ENCODE measurements at places on chromosomes 3 and 15.
A peak's percentile ranks its signal among the peaks of the same experiment; 100 is the strongest.

GRCh38 chr3:194682694-194683310 lies 2.9 kb upstream of the FAM43A start:
- DNase-seq: peak; percentile 90

GRCh38 chr15:35321926-35322325 lies 224.0 kb downstream of the DPH6 start:
- DNase-seq: no peak

DNA sequence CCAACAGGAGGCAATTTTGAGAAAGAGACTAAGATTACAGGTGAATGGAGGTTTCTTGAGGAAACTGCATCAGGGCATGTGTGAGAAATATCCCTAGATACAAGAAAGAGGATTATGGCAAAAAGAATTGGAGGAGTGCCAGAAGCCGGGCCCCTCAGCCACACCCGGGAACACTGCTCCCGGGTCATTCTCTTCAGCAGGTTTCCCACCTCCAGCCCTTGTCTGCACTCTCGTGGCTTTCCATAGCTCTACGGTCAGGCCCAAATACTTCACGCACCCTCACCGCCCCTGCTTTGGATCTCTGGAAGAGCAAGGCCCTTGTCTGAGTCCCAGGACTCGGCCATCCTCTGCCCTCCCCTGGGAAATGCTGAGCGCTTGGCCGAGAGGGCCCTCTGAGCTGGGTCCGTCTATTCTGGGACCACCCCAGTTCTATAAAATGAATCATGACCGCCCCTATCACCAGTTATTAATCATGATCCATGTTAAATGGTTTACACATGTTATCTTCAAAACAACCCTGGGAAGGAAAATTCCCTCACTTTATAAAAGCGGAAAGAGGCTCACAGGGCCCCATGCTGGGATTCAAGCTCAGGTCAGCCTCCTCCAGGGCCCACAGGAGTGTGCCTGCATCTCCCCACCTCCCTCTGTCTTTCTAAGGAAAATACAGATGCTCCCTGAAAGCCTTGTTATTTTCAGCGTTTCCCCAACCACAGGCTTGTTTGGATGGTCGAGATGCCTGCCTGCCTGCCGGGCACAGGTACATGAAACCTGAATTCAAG lies 38.8 kb upstream of the SPTBN5 start:
- DNase-seq: no peak

- peak; percentile 85 for DNase-seq
Observed at GRCh38 chr15:94844538-94845389, 613.4 kb downstream of the MCTP2 start.

DNA sequence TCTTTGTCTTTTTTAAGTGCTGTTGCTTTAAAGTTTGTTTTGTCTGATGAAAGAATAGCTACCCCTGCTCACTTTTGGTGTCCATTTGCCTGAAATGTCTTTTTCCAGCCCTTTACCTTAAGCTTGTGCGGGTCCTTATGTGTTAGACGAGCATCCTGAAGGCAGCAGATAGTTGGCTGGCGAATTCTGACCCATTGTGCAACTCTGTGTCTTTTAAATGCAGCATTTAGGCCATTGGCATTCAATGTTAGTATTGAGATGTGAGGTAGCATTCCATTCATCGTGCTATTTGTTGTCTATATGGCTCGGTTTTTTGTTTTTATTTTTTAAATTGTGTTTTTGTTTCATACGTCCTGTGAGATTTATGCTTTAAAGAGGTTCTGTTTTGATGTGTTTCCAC lies 55.0 kb downstream of the ZDHHC19 start:
- DNase-seq: no peak

- DNase-seq: no peak
Observed at GRCh38 chr3:31687020-31687802, 154.5 kb downstream of the STT3B start.

DNA sequence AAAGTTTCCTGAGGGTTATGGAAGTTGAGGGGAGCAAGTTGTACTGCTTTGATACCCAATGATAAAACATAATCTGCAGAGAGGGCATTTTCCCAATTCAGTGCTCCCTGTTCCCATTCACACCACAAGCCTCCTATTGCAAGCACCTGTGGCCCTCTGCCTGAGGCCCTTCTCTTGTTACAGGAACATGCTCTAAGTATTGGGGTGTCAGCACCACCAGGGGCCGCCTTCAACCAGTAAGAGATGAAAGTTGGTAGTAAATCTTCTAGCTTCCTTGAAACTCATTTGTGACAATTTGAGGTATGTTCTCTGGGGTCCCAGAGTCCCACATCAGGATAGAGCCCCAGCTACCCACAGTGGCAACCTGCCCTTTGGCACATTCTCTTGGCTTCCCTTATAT lies 265.4 kb upstream of the ARHGEF26 start:
- no peak for DNase-seq

- DNase-seq: no peak
Observed at GRCh38 chr15:71379893-71380292, 264.6 kb downstream of the THSD4 start.

DNA sequence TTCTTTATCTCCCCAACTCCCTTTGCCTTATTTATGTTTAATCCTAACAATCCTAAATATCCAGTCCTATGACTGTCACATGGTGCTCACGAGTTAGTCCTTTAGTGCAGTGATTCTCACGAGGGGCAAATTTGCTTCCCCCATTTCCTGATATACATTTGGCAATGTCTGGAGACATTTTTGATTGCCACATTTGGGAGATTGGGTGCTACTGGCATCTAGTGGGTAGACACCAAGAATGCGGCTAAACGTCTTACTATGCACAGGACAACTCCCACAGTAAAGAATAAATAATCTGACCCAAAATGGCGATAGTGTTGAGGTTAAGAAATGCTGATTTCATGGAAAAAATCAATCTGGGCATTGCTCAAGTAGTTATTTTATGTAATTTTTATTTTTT lies 466.5 kb downstream of the ROBO2 start:
- no peak for DNase-seq

- no peak for DNase-seq
Observed at GRCh38 chr3:127748754-127749327, 73.5 kb downstream of the MGLL start.

- DNase-seq: no peak
Observed at GRCh38 chr15:89114990-89115389, 26.7 kb downstream of the ABHD2 start.

- no peak for DNase-seq
Observed at GRCh38 chr3:79767194-79767904, 449 bp downstream of the ROBO1 start.

DNA sequence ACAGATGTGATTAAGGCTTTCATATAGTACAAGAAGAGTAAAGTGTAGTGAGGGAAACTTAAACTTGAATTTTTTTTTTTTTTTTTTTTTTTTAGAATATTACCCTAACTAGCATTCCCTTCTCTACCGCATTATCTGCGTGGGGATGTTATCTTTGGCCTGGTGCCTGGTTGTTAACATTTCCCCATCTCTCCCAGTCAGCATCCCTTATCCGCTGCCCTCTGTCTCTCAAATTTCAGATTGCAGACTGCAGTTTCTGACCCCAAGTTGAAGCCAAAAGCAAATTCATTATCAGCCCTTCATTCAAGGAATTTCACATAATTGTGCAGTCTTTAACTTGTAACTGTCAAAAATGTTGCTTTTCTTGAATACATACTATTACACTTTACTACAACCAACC lies 353.0 kb downstream of the PLOD2 start:
- peak; percentile 23 for DNase-seq

GRCh38 chr3:69567710-69568052 lies 171.6 kb upstream of the MITF start:
- no peak for DNase-seq

DNA sequence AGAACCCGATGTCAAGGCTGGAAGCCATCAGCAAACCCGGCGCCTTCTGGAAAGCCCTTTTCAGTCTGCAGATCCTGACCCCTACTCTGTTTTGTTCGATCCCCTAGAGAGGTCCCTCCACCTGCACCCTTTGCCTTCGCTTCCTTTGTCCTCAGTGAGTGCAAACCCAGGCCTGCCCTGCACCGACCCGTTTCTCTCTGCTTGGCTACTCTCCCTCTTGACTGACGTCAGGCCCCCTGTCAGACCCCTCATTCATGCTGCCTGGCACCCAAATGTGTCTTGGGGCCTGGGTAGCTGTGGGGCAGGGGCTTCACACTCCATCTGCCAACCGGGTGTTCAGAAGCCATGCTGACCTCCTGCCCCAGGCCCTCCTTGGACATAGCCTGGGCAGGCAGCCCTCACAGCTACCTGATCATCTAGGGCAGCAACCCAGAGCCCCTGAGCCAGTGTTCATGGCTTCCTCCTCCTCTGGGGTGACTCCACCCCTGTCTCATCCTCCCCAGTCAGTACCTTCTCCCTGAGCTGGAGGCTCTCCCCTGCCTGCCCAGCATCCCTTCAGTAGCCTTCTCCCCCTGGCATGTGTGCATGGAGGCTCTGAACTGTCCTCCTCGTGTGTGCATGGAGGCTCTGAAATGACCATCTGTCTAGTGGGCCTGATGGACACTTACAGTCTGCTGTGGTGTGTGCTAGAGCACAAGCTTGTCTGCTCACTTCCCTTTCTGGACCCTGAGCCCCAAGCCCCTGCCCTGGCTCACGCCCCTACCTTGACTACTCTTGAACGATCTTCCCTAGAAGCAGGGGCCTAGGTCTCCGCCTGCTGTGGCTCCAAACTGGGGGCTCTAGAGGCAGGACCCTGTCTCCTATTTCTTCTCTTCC lies 69.4 kb downstream of the EXOG start:
- DNase-seq: no peak

GRCh38 chr15:57146506-57147201 lies 228.2 kb downstream of the TCF12 start:
- peak; percentile 38 for DNase-seq

DNA sequence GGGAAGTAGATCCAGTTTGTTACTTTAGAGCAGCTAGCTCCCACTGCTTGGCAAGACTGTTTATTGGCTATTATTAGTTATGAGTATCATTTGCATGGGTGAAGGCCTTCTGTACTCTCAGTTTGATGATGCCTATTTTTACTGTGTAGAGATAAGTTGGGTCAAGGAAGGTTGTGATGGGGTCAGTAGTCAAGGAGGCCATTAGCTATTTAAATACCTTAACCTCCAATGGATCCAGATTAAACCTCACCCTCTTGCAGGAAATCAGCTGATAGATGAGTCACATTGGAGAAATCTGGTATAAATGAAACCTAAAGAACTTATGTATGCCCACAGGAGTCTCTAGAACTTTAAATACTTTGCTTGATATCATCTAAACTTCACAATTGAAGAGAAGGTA lies 45.0 kb downstream of the THBS1 start:
- DNase-seq: no peak

GRCh38 chr3:54353546-54353945 lies 231.2 kb downstream of the CACNA2D3 start:
- no peak for DNase-seq

- DNase-seq: peak; percentile 67
Observed at GRCh38 chr3:194277104-194277785, 73.9 kb downstream of the CPN2 start.

GRCh38 chr3:128867200-128868125 lies 12.0 kb upstream of the ACAD9 start:
- no peak for DNase-seq

DNA sequence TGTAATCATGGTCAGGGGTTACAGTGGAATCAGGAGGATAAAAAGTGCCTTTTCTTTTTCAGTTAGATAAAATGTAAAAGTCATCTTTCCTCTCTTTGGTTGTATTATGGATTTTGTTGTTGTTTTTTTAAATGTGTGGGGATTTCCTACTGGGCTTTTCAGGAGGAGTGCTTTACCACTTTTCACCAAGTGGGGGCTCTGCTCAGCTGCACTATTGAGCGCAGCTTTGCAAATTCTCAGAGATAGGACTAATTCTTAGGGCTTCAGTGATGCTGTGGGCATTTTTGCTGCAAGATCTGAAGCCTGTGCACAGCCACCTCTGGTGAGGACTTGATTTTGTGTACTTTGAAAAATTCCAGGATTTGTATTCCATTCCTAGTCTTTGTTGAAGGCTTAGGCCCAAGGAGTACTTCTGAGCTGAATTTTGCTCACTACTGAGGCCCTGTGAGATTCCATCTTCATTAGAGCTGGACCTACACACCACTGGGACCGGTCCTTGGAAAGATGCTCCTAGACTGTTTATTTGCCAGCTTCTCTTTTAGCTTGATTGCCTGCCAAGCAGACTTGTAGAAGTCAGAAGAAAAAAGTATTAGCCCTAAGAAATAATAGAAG lies 7.5 kb downstream of the GNB5 start:
- DNase-seq: peak; percentile 60

GRCh38 chr15:56242576-56243162 lies 1.0 kb downstream of the RFX7 start:
- DNase-seq: no peak

DNA sequence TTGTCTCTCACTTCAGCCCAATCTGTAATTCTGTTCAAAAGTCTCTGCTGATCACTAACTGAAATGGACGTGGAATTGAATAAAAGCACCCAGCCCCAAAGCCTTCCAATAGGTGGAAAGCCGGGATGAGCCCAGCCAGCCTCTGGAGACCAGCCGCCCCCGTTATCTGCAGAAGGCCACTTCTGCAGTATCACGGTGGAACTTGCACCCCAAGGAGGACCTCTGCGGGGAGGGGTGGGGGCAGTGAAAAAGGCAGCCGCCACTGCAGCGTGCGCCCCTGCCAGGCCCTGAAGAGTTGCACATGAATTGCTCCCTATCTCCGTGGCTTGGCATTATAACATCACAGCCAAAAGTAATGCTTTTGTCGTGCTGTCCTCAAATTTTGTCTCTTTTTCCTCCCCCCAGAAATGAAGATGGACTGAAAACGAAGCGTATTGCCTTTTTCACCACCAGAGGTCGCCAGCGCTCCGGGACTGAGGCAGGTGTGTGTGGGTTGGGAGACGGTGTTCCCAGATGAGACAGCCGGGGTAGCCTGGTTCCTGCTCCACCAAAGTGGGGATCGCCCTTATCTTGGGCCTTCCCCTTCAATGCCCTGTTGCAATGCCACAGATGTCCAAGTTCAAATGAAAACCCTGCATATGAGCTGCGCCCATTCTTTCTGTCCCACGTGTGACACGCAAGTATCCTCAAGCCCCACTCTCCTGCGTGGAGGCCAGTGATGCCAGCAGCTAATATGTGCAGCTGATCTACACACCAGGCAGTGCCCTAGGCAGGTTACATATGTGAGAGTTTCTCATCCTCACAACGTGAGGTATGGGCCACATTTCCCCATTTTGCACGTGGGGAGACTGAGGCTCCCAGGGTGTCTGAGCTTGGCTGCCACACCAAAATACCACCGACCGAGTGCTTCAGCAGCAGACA lies 96.0 kb downstream of the LRRK1 start:
- DNase-seq: peak; percentile 83

DNA sequence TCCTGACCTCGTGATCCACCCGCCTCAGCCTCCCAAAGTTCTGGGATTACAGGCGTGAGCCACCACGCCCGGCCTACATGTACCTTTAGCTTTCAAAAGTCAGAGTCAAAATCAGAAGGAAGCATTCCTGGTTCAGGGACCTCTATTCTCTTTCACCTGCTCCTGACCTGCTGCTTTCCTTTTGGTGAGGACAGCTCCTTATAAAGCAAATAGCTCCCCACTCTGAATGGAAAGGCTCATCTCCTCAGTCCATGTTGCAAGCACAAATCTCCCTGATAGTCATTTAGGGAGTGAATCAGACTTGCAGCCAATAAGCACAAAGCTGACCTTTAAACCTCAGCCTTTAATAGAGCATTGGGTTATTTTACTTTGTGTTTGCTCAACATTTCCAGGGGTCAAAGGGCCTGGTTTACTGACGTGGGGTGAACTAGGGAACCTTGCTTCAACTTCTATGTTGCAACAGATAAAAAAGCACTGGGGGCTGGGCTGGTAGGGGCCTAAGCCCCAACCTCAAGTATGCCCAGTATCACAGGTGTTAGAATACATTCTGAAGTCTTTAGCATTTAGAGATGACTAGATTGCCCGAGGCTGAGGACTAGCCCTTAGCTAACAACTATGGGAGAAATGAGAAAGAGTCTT lies 43.1 kb downstream of the THRB start:
- peak; percentile 75 for DNase-seq

Measured in hepatocyte (in vitro differentiated cells).